Bronchial epithelial cell (primary cell): ENCODE measurements at places on chromosomes 5 and 9. TPM values are rescaled to one million over a fixed set of nuclear protein-coding genes. Genes with fewer than 3 reads are reported as not detected.

ADGRV1 gene
- 1.6 and 3.3 TPM in 2 replicates for total RNA-seq

LECT2 gene
- total RNA-seq = not detected in 2 replicates

PPP3R2 gene
- total RNA-seq = not detected in 2 replicates

TOR2A gene
- total RNA-seq = 1.8 and 4.6 TPM in 2 replicates

DNA sequence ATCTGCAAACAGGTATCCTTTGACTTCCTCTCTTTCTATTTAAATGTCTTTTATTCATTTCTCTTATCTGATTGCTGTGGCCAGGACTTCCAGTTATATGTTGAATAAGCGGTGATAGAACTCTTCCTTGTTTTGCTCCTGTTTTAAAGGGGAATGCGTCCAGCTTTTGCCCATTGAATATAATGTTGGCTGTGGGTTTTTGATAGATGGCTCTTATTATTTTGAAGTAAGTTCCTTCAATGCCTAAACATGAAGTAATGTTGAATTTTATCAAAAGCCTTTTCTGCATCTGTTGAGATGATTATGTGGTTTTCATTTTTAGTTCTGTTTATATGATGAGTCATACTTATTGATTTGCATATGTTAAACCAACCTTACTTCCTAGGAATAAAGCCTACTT lies 300.5 kb upstream of the CTNND2 start:
- DNase-seq = no peak

GRCh38 chr5:131993676-131994075 lies 17.8 kb downstream of the ACSL6 start:
- DNase-seq = no peak

DNA sequence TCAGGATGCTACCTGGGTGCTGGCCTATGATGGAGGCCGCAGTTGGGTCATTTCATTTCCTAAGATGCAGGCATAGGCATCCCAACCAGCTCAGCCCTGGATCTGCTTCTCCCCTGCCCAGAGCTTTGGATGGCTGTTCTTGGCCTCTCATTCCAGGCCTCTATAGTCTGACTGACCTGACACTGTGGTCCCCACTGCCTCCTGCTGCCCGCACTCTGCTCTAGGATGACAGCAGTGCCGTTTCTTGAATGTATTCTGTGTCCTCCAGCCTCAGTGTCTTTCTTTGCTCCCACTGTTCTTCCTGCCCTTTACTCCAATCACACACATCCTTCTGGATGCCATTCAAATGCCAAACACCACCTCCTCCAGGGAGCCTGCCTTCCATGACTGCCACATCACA lies 235.7 kb downstream of the HSPA4 start:
- DNase-seq = no peak

GRCh38 chr5:137838976-137839375 lies 28.7 kb upstream of the MYOT start:
- DNase-seq = no peak

DNA sequence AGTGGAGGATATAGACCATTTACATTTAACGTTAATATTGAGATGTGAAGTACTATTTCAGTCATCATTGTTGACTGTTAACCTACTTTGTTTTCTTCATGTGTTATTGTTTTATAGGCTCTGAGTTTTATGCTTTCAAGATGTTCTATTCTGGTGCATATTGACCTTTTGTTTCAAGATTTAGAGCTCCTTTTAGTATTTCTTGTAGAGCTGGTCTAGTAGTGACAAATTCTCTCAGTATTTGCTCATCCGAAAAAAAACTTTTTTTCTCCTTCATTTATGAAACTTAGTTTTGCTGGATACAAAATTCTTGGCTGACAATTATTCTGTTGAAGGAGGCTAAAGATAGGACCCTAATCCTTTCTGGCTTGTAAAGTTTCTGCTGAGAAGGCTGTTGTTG lies 91.3 kb downstream of the INVS start:
- DNase-seq = no peak

DNA sequence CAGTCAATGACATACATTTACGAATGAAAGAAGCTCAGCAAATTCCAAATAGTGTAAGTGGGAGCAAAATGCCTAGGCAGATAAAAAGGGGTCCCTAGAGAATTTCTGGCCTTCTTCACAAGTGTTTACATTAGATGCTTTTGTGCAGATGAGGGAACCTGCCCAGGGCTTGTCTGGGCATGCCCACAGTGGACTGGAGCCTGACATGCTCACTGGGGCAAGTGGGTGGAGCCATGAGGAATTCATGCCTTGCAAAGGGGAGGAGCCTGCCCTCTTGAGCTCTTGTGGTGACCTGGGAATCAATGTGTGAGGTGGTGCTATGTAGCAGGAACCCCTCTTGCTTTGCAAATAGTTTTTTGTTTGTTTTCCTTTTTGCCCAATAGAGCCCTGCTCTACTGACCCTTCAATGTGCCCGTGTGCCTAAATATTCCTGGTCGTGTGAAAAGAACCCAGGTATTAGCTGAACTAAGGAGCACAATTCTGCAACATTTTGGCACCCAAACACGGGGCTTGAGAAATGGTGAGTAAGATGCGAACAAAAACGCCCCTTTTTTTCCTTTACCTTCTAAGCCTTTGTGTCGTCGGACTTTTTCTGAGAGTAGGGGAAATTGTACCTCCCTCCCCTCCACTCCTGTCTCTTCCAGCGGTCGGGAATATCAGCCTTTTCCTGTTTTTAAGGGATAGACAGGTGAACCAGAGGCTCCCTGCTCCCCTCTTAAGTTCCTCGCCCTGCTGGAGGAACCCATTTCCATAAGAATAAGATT lies 433.8 kb upstream of the CDH9 start:
- DNase-seq = peak; percentile 12

DNA sequence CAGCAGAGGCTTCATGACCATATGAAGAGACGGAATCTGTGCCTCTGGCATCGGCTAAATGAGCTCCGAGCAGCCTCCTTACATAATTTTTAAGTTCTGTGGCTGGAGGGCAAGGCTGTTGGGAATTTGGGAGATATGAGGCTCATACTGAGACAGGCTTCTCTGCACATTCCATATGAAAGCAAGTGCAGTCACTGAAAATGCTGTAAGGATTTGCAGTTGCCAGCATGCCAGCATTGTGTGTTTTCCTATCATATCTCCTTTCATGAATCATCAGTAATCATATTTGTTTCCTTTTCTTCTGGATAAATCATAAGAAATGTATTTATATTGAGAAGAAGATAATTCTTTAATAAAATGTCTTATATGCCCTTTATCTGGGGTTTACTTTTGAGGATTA lies 775.4 kb downstream of the SEMA5A start:
- DNase-seq = peak; percentile 40
